ENCODE measurements at places on chromosomes 6 and 20.

GRCh38 chr6:81138236-81138635 is 614.2 kb downstream of the TENT5A start:
- DNase-seq: no peak

DNA sequence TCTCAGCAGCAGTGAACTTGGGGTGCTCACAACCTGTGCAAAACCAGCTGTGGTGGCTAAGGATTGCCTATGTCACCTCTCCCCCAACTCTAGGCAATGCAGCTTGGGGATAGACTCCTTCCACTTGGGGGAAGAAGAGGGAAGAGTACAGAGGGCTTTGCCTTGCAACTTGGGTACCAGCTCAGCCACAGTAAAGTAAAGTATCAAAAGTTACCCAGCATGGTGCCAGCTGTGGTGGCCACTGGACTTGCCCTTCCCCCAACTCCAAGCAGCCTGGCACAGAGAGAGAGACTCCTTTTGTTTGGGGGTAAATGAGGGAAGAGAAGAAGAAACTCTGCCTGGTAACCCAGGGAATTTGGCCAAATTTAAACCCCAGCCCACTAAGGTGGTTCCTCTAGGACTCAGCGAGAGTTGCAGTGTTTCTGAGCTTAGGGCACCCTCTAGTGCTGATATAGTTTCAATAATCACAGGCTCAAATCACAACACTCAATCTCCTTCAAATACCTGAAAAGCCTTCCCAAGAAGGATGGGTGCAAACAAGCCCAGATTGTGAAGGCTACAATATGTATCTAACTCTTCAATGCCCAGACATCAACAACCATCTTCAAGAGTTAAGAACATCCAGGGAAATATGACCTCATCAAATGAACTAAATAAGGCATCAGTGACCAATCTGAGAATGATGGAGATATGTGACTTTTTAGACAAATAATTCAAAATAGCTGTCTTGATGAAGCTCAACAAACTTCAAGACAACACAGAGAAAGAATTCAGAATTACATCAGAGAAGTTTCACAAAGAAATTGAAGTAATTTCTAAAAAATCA is 7.6 kb upstream of the DEFB129 start:
- DNase-seq: peak; percentile 19

DNA sequence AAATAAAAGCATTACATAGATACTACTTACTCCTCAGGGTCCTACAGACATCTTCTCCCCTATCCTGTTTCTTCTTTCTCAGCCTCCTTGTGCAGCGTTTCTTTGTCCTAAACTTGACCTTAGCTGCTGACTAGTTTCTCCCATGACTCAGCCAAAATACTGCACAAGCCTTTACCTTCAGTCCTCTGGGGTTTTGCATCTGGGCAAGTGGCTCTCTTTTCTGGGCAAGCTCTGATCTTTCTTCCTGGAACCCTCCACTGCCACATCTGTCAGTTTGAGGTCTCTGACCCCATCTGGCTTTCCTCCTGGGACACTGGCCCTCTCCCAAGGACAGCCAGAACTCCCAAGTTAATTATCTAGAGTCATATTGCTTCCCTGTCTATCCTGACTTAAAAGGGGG is 838.4 kb downstream of the DHX35 start:
- no peak for DNase-seq

DNA sequence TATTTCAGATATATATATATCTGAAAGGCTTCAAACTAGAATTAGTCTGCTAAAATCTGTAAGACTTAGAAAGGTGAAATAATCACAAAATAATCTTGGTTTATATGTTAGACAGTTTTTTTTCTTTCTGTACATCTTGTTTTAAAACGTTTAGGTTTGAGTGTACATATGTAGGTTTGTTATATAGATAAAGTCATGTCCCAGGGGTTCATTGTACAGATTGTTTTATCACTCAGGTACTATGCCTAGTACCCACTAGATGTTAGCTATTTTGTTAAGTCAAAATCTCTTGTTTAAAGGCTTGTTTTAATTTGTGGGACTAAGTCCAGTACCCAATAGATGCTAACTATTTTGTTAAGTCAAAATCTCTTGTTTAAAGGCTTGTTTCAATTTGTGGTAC is 1339.0 kb upstream of the CITED2 start:
- DNase-seq: no peak

DNA sequence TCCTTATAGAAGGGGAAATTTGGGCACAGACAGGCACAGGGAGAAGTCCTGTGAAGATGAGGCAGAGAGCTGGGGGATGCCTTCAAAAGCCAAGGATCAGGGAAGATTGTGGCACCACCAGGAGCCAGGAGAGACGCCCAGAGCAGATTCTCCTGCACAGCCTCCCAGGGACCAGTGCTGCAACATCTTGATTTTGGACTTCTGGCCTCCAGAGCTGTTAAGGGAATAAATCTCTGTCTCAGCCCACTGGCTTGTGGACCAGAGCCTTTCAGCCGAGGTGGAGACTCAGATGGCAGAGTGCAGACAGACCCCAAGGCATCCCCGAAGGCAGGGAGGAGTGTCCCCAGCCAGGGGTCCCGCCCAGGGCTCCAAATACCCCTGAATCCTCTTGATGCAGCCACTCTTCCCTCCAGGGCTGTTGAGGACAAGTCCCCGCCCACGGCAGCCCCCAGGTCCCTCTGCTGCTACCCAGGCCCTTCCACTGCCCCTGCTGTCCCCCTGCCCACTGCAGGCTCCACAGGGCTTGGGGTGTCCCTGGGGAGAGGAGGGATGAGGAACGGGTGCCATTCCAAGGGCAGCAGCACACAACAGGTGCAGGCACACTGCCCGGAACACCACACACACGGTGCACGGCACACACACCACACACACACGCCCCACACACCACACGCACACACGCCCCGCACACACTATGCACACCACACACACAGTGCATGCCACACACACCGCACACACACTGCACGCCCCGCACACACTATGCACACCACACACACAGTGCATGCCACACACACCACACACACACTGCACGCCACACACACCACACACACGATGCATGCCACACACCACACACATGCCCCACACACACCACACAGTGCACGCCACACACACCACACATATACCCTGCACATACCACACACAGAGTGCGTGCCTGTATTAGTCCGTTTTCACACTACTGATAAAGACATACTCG is 311.4 kb downstream of the TAF4 start:
- no peak for DNase-seq

- peak; percentile 38 for DNase-seq
These were observed 107.5 kb downstream of the SLC22A3 start for GRCh38 chr6:160455541-160456213.

- DNase-seq: no peak
These were observed 245.8 kb upstream of the JAG1 start for GRCh38 chr20:10919396-10920140.

- DNase-seq: no peak
These were observed 39.7 kb downstream of the PPP1R14C start for GRCh38 chr6:150182460-150183078.

GRCh38 chr6:792662-793061 is 99.7 kb upstream of the EXOC2 start:
- DNase-seq: no peak

GRCh38 chr6:169215201-169215681 is 38.4 kb downstream of the THBS2 start:
- no peak for DNase-seq

- no peak for DNase-seq
These were observed 6.4 kb downstream of the ZSWIM3 start for GRCh38 chr20:45863543-45864470.

- DNase-seq: no peak
These were observed 65.6 kb downstream of the SCAND1 start for GRCh38 chr20:35888657-35889056.

- no peak for DNase-seq
These were observed 159.6 kb downstream of the MTHFD1L start for GRCh38 chr6:151025076-151025475.

GRCh38 chr6:132167929-132168892 is 217.0 kb upstream of the CCN2 start:
- DNase-seq: no peak

DNA sequence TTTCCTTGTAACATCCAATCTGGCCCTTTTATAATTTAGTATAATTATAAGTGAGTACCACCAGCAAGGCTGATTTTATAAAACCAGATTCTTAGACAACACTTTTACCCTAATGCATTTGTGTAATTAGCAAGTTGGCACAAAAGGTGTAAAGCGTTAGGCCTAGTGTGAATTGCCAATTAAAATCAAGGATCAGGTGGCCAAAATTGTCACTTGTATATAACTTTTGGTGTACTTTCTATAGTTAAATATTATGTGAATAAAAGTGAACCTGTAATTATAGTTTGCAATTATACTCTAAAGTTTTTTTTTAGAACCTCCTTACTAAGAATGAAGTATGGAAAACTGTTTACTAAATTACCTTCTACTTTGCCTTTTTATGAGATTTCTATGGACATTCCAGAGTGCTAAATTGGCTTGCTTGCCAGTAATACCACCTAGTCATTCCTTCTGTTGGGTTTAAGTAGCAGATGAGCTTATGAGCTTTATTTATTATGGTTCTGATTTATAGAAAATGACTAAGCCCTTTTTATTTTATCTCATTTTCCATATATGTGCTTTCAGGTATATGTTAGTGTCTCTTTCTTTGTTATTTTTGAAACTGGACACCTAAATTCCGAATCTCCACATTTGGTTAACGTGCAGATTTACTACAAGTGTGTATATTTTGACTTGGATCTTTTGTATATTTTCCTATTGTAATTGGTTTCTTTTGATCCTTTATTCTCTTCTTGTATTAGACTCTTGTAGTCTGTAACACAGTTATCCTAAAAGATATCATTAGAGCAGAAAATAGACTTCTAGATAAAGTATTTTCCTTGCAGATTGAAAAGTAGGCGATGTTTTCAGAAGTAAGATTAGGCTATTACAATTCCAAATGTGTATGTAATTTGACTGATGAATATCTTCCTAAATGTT is 3.9 kb downstream of the STXBP5 start:
- DNase-seq: no peak
